ENCODE measurements at places on chromosomes 3 and 15.

DNA sequence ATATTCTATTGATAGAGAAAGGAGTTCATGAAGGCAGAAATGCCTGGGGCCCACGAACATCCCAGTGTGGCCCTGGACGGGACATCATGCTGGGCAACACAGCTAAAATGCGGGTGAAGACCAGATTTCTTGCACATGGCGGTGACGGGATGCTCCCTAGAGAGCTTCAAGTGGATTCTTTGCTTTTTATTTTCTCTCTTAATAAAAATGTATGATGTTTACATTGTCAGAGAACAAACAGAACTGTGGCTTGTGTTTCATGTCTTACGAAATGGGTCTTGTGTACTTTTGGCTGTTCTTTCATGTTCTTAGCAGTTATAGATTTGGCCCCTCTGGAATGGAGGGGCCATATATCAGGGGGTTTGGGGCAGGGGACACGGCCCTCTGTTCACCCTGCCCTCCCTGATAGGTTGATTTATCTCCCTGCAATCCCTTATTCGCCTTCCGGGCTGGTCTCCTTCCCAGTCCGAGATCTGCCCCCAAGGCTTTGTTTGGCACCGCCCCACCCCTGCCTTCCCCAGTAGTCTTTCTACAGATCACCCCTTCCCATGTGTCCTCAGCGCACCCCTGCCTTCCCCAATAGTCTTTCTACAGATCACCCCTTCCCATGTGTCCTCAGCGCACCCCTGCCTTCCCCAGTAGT, 68.7 kb upstream of the CGNL1 start:
- no peak for DNase-seq

- DNase-seq, result no peak
Measured at GRCh38 chr3:108518895-108519294, 8.5 kb upstream of the MYH15 start.

DNA sequence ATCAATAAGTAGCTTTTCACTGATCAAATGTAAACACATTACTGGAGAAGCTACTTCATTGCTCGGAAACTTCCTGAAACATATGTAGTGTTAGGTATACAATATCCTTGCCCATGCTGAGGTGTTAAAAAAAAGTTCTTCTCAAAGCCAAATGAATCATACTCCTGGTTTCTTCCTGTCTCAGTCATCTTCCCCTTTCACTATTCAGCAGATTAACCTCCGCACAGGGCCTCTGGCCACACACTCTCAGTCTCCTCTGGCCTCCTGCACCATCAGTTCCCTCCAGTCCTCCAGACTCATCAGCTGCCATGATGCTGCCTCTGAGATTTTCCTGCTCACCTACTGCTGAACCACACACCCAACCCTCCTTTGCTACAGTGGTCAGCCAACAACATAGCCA, 70.5 kb upstream of the BOC start:
- DNase-seq, result no peak

DNA sequence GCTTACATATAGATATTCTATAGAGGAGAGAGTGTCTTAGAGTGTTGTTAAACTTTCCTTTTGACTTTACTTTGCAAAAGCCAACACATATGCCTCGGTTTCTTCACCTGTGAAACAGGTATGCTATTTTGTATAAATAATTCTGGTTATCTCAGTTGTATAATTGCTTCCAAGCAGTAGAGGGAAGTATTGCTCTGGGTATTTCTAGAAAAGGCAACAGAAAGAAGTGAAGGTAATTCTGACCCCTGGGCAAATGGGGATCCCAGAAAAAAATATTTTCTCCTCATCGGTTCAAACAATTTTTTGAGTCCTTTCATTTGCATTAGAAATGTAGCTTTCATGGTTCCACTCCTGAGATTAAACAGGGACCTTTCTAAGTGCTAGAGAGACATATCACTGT, 216.5 kb upstream of the SEMA6D start:
- DNase-seq, result no peak

- DNase-seq, result no peak
Measured at GRCh38 chr3:105351821-105352220, 14.9 kb upstream of the ALCAM start.

DNA sequence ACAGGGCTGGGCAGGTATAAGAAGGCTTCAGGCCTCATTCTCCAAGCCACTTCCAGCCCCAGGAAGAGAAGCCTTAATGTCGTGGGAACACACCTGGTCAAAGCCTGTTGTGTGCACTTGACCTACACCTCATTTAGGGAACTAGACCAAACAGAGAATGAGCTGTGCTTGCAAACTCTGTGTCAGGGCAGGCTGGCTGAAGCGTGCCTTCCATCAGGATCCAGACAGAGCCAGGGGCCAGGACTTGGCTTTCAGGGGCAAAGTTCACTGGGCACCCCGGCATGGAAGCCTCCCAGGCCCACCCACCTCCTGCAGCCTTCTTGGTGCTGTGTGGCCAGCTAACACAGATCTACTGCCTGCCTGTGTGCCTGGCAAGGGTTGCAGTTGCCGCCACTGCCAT, 11.5 kb downstream of the RBPMS2 start:
- DNase-seq, result no peak

GRCh38 chr3:131957511-131957910, 77.3 kb downstream of the CPNE4 start:
- DNase-seq, result no peak

- no peak for DNase-seq
Measured at GRCh38 chr3:69130689-69131088, 8.3 kb upstream of the LMOD3 start.

- no peak for DNase-seq
Measured at GRCh38 chr3:184227481-184227935, 1.9 kb upstream of the VWA5B2 start.

All from stimulated activated CD8-positive, alpha-beta memory T cell treated with anti-CD3 and anti-CD28 coated beads, Interleukin-15, amount 100 ng/mL, for 48 hours (primary cell).